ENCODE measurements at places on chromosomes 12 and 14. TPM values are rescaled to one million over a fixed set of nuclear protein-coding genes. Genes with fewer than 3 reads are reported as not detected.

GRCh38 chr14:59301354-59301753 lies 112.9 kb downstream of the DAAM1 start:
- peak; percentile 13 for DNase-seq

DNA sequence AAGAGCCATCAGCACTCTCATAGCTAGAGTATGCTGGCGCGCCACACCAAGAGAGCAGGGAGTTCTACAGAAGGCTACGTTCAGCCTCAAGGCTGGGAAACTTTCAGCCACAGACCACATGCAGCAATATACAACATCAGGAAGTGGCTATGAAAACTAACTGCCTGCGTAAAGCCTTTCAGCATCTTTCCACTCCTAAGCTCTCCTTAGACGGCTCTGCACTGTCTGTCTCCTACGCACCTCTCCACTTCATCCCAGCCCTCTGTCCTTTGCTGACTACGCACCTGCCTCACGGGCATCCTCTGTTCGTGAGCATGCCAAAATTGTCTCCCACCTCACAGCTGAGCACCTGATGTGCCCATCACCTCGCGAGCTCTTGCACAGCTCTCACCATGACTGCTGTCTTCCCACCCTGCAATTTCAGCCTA lies 9.7 kb downstream of the MPHOSPH9 start:
- DNase-seq = peak; percentile 23

GRCh38 chr12:121562488-121562887 lies 18.3 kb downstream of the KDM2B start:
- no peak for DNase-seq

DNA sequence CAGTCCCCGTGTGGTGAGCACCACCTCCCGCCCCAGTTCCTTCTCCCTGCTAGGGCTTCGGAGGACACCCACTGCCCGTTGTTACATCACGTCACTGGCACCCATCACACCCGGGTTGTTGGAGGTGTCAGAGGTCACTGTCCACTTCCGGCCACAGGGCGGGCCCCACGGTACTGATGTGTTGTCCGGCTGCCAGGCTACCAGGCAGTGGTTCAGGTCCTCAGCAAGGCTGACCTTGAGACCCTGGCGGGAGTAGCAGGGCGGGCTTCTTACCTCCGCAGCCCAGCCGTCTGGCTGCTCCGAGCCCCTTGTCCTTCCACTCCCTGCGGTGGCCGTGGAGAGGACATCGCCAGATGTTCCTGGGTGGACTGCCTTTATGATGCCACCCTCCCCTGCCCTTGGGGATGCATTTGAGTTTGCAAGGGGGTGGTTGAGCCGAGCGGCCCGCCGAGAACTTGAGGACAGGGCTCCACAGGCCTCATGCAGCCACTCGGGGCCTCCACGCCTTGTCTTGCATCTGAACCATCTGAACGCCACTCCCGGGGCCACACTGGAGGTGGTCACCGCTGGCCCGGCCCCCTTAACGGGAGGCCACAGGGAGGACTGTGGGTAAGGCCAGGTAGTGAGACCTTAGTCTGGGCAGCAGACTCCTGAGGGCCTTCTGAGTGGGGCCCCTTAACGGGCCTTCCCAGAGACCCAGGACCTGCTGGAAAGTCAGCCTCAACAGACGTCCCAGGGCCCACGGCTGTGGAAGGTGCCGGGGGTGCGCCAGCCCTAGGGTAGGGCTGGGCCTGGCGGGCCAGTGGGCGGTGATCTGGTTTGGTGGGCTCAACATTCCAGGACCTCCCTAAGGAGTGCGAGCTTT lies 27.1 kb upstream of the PLD4 start:
- no peak for DNase-seq

GRCh38 chr14:58563978-58564377 lies 73.8 kb upstream of the DACT1 start:
- DNase-seq = no peak

DNA sequence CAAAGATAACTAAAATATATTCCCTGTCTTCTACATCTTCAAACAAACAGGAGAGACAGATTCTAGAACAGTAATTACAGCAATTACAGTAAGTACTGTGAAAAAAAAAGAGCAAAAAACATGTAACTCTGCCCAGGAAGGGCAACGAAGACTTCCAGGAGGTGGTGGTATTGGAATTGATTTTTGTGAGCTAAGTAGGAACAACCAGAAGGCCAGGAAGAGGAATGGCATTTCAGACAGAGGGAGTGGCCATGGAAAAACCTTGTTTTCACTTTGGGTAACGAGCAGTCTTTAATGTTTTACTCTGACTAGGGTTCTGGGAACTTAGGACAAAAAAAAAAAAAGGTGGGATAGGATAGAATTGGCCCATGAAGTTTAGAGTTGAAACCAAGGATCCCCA lies 196.3 kb upstream of the PLEKHG7 start:
- no peak for DNase-seq

DNA sequence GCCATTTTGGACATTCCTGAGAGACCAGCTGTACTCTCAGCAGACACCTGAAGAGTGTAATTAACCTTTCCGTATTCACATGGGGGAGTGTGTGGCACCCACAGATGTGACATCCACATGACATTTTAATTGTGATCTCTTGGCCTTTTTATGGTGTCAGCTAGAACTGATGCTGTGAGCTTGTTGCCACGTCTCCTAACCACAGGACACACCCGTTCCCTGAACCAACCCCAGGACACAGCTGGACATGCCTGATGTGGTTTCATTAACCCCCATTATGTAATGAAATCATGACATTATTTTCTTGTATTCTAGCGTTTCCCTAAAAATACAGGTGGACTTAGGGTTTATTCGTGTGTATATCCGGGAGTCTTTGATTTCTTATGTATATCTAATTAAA lies 1036.1 kb downstream of the TMEM121 start:
- no peak for DNase-seq

Gene GXYLT1
- total RNA-seq = 6.0 TPM

Gene LLPH
- 3.5 TPM for total RNA-seq

Gene GARIN6
- not detected for total RNA-seq

All from transverse colon (tissue), 4 donors.